Activated CD4-positive, alpha-beta T cell treated with anti-CD3 and anti-CD28 coated beads for 1 hour (primary cell): ENCODE measurements at places on chromosomes 12 and 14.

DNA sequence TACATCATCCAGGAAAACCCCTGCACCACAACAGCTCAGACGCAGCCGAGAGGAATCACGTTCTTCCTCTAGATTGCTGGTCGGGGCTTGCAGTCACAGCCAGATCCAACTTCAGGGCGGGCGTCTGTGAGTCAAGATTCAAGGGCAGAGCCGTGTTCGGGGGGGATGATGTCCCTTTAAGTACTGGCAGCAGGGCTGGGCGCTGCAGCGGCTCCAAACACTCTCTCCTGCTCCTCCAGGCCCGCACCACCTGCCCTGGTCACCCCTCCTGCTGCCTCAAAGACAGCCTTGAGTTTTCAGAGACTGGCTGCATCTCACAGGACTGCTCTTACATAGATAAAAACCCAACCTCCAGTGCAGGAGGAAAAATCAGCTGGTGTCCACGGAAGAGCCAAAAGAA is 68.3 kb downstream of the KDM2B start:
- no peak for DNase-seq

DNA sequence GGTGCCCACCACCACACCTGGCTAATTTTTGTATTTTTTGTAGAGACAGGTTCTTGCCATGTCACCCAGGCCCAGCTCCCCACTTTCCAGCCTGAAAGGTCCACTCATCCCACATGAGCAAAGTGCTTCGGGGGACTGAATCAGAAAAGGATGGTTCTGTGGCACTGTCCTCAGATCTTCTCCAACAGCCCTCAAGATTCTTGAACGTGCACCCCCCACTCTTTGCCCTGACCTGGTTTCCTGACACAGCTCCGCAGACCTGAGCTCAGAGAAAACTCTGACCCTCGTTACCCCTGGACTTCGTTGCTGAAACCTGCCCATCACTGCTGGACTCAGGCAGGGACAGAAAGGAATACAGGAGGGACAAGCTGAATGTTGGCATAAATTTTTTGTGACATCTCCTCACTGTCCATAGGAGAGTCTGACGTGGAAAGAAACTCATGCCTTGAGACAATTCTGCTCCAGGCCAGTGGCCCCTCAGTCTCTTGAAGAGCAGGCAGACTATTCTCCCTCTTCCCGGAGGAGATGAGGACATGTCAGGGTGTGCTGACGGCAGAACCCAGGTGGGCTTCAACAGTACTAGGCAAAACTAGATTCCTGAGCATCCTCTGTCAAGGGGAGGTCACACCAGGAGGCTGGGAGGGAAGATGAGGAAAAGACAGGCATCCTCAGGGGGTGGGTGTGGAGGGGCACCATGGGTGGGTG is 149.3 kb downstream of the DPF3 start:
- no peak for DNase-seq

- DNase-seq = no peak
These were observed at the start of gene HOXC13 for GRCh38 chr12:53938326-53939140. TSS of gene HOXC13 (plus strand) at chr12:53938831. CDS start at chr12:53938907, 76 bp downstream.

DNA sequence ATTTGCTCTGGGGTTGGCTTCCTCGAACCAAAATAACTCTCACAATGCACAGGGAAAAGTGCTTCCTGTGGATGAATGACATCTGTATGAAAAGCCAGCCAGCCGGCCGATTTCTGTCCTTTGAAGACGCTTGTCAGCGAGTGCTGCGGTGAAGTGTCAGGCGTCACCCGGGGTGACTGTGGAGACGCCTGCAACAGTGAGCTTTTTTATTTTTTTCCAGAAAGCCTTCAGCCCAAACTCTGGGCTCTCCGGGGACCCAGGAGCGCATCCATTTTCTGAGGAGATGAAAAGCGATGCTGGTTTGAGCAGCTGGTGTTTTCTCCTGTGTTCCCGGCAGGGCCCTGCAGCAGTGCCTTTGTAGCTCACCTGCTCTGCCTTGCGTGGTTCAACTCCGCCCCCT is 147.9 kb upstream of the MYL2 start:
- DNase-seq = no peak

DNA sequence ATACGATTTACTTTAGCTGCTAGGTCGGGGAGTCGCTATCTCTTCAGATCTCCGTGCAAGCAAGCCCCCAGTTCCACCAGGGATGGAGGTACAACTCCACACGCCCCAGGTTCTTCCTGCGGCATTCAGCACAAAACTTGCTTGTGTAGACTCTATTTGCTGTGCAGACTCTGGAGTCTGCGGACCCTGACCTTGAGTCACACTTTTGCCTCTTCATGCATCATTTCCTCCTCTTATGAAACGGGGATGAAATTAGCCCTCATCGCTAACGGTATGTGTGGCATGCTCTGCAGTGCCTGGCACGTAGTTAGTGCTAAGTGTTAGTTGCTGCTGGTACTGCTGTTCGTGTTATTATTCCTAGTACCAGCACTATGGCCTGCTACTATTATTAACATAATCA is 84.4 kb downstream of the TMEM132D start:
- DNase-seq = no peak

DNA sequence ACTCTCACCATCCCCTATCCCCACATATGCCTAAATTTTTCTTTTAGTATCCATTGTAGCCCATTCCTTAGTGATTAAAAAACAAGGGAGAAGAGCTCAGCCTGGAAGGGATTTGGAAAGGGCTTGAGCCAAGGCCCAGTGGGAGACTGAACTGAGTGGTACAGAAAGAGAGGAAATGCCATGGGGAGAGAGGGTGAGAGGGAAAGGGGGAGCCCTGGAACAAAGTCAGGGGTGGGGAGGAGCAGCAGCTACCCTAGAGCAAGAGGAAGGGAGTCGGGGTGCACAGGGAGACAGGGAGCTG is 2.6 kb upstream of the ATN1 start:
- DNase-seq = no peak

- DNase-seq = no peak
These were observed 5.1 kb downstream of the PRKAG1 start for GRCh38 chr12:49013428-49013827.

DNA sequence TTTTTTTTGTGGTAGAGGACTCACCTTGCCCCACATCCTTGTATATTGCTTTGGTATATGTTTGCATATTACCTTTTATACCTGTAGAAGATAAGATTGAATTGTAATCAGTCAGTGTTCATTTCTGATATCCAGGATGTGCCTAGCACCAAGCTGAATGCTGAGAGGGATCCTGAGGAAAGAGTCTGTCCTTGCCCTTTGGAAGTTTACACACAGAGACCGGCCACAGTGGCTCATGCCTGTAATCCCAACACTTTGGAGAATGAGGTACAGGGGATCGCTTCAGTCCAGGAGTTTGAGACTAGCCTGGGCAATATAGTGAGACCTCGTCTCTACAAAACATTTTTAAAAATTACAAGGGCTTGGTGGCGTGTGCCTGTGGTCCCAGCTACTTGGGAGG is 8.4 kb downstream of the ACVR1B start:
- DNase-seq = no peak

- no peak for DNase-seq
These were observed 8.1 kb downstream of the LRRC43 start for GRCh38 chr12:122190842-122191668.

DNA sequence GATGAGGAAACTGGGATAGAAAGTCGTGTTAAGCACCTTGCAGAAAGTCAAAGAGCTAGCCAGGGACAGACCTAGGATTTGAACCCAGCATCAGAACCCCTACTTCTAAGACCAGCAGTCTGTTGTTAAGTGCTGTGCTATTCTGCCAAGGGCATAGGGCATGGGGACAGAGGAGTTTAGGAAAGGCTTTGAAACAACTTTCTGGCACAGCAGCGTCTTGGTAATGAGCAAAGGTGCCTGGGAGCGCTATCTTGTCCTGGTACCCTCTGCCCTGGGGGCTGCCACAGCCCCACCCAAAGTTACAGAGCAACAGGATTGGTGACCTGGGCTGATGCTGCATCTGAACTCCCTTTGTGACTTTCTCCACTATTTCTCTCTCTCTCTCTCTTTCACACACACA is 1108.1 kb downstream of the BCL11B start:
- DNase-seq = no peak

- DNase-seq = peak; percentile 5
These were observed 133.7 kb downstream of the ADGRD1 start for GRCh38 chr12:131087302-131087818.

DNA sequence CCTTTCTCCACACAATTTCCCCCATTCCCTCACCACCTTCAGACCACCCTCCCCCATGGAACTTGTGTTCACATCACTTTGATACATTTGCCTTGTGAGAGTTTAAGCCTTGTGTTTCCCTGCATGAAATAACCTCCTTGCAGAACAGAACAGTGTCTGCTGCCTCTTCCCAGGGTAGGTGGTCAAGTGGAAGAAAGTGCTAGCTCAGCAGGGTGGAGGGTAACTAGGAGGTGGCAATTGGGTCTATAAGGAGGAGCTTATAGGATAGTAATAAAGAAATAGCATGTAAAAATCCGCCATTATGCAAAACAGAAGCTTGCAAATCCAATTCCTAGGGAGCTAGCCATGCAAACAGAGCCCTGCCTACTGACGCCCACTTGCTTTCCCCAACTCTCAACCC is 13.9 kb upstream of the KRT8 start:
- no peak for DNase-seq

DNA sequence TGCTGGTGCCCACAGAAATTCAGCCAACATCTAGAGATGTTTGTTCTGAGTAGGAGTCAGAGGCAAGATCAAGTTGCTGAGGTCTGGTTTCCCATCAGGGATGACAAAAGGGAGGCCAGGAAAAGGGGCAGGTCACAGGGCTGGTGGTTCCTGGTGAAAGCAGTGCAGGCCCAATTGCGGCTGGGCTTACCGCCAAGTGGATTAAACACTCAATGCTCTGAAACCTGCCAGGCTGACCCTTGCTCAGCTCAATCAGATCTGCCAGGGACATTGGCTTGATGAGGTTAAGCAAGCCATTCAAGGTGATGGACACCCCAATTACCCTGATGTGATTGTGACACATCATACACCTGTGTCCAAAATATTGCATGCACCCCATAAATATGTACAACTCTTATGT is 5.5 kb upstream of the OAS1 start:
- DNase-seq = no peak

DNA sequence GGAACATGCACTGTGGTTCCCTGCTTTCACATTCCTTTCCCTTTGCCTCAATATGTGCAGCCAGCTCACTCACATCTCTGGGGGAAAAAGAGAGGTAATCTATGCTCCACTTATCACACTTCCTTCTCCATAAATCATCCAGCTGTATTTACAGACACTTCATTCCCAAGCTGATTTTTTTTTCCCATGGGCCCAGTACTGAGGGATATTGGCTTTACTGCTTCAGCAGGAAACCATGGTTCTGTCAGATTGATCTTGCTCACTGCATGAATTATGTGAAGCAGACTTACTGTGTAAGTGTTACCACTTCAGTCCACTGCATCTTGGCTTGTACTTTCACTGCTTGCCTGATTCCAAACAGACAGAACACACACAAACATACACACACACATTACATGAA is 555.6 kb downstream of the CCER1 start:
- no peak for DNase-seq

DNA sequence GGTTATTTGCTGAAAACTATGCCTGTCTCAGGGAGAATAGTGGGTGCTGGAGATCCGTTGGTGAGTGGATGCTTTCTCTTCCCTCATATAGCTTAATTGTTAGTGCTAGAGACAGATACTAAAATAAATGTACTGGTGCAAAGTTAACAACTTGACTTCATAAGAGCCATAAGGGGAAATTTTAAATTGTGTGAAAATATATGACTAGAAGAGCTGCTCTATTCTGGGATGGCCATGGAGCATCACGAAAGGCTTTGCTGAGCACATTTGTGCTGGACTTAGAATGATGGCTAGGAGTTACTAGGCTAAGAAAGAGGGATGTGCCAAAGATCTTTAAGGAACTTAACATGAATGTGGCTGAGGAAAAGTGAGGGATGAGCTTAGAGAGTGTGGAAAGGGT is 668.8 kb downstream of the NRXN3 start:
- DNase-seq = no peak

DNA sequence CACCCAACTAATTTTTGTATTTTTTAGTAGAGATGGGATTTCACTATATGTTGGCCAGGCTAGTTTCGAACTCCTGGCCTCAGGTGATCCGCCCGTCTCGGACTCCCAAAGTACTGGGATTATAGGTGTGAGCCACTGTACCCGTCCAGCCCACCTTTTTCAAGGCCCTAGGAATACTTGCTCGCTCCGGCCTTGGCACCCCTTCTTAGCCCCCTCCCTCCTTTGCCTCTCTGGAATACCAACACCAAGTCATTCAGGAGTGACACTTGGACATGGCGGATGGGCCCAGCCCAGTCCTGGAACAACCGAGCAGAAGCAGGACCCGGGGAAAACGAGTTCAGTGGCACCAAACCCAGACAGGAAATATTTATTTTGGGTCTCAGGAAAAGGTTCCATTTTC is 29.1 kb downstream of the PLEKHG3 start:
- DNase-seq = no peak

- no peak for DNase-seq
These were observed 8.4 kb upstream of the SALL2 start for GRCh38 chr14:21534576-21534975.

DNA sequence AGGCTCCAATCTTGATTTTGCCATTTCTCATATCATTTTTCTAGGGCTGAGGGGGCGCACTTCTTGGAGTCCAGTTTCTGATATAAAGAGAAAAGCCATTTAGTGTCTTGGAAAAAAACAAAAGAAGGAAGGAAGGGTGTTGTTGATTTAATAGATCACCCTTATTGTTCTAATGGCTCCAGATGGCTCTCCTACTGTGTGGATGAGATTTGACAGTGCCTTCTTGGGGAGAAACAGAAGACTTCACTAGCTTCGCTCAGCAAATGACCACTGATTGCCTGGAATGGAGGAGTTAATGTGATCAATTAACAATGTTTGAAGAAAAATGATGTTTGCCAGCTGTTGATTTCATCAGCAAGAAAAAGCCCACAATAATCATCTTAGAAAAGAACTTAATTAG is 216.2 kb downstream of the APAF1 start:
- DNase-seq = no peak

DNA sequence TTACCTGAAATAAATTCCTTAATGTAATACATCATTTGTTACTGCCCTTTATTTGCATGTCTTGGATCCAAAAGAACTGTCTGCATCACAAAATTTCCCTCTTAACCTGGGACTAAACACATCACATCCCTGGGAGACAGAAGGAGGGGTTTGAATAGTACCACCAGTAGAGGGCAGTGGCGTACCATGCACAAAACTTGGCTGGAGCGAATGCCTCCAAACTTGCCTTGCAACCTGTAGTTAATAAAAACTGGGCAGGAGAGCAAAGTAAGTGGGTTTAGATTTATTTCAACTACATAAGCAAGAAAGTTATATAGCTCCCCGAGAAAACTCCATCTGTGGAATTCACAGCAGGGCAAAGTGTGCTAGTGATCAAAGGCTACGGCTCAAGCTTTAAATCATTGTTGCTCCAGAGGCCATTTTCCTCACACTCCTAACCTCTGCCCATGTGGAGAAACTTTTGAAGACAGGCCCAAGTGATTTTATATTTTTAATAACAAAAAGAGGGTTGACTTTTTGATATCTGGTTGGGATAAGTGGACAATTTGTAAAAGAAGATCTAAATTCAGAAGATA is 1176.7 kb upstream of the SEL1L start:
- no peak for DNase-seq

GRCh38 chr14:83162361-83162929 is 1628.8 kb upstream of the SEL1L start:
- no peak for DNase-seq
